Peyer's patch (tissue), 4 donors: ENCODE measurements at places on chromosomes 2 and 18. TPM values are rescaled to one million over a fixed set of nuclear protein-coding genes. Genes with fewer than 3 reads are reported as not detected.

Gene CRYGC
- not detected for total RNA-seq

- DNase-seq, result no peak
Measured at GRCh38 chr2:62265106-62265505, 69.2 kb downstream of the B3GNT2 start.

DNA sequence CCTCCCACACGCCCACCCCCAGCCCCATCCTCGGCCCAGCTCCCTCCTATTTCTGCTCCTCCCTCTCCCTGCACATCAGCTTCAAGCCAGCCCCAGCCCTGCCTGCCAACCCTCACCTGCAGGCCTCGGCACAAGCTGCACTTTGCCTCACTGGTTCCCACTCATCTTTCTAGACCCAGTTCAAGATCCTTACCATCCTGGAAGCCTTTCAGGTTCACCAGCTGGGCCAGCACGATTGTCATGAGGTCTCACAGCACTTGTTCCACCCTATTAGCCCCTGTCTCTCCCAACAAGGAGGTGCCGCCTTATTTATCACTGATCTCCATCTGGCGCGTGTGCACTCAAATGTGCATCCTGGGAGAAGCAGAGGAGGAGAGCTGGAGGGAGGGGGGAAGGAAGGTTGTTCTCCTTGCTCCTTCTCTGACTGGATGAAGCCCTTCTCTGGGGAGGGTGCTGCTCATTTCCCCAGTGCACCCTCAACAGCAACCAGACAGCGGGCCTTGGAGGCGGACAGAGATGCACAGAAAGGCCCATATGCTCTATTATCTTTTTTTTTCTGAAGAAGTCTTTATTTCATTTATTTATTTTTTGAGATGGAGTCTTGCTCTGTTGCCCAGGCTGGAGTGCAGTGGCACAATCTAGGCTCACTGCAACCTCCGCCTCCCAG lies 15.5 kb upstream of the BIN1 start:
- DNase-seq, result no peak

- DNase-seq, result no peak
Measured at GRCh38 chr2:181106229-181106628, 125.8 kb downstream of the UBE2E3 start.

GRCh38 chr2:136783856-136784255 lies 18.5 kb downstream of the THSD7B start:
- no peak for DNase-seq

DNA sequence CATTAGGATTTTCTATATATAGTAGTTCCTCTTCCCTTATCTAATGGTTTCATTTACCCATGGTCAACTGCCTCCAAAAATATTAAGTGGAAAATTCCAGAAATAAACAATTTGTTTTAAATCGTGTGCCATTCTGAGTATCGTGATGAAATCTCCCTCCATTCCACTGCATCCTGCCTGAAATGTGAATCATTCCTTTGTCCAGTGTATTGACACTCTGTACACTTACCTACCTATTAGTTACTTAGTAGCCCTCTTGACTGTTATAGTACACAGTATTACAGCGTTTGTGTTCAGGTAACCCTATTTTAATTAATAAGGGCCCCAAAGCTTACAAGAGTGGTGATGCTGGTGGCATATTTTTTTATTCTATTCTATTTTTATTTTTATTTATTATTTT lies 26.2 kb downstream of the TAF4B start:
- DNase-seq, result no peak

GRCh38 chr2:216651351-216651881 lies 18.2 kb downstream of the IGFBP2 start:
- no peak for DNase-seq

DNA sequence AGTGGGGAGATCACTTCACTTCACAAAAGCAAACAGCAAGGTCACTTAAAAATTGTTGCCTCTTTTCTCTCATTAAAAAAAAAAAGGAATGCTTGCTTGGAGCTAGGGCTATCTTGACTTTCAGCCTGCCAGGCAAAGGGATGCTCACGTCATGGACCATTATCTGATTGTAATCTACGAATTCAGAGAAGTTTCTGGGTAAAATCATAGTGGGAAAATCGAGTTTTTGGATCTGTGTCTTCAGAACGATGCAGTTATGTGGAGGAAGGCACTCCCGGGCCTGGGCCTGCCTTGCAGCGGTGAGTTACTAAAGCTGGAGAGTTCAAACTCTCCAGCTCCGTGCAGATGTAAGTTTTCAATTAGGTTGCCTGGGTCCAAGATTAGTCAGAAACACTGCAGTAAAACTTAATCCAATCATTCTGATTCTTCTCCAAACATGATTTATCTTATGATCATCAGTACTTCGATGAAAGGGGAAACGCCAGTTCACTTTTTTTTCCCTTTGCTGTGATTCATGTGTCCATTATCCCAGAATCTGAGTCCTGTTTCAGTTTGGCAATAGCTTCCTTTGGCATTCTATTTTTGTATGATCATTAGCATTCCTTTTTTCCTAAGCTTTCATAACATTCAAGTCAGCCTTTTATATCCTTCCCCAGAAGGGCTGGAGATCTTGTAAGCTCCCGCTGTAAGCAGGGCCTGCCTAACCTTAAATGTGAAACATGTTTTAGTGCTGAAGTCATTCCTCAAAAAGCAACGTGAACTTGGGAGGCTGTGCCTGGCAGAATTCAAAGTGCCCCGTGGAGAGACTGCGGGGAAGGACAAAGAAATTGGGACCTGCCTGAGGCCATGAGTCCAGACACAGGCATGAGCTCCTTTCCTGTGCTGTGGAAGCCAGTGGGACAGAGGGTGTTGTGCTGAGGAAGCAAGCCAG lies 119.3 kb upstream of the TWIST2 start:
- no peak for DNase-seq

- no peak for DNase-seq
Measured at GRCh38 chr2:65198737-65199136, 28.9 kb upstream of the ACTR2 start.

- DNase-seq, result no peak
Measured at GRCh38 chr2:119469661-119470297, 38.1 kb downstream of the TMEM37 start.

DNA sequence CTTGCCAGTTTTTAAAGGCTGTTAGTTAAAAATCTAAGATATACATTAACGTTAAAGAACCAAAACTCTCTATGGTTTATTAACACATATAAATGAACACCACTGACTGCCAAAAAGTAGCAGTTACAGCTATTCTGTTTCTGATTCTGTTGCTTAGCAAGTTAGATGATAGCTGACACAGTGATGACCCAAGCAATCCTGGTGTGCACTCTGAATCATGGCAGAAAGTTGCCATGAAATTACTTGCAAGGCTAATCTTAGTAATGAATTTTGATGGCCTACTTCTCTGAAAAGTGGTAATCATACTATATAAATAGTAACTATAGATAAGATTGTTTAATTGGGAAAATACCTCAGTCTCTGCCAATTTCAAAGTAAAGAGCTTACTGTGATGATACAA lies 57.7 kb downstream of the ROCK2 start:
- no peak for DNase-seq
